NCI-H2107 (cell line): ENCODE measurements at places on chromosomes 7 and 10.

- no peak for DNase-seq
Observed at GRCh38 chr10:117541909-117542705, 439 bp upstream of the EMX2 start.

DNA sequence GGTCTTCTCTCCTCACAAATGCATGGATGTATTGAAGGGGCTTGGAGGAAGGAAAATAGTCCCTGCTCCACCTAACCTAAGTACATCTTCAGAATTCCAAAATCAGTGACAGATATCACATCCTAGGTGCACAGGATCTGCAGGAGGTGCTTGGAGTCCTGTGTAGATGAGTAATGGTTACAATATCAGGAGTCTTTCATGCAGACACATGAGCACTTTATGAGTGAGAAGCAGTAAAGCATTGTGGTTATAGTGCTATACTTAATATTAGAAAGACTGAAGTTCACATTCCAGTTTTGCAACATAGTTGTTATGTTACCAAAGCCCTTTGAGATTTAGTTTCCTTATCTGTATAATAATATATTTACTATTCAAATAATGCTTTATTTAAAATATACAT lies 516.7 kb downstream of the NEBL start:
- DNase-seq: no peak

- DNase-seq: no peak
Observed at GRCh38 chr7:107387128-107387527, 82.7 kb upstream of the GPR22 start.

- no peak for DNase-seq
Observed at GRCh38 chr10:124736491-124737136, 7.6 kb downstream of the FAM53B start.

- no peak for DNase-seq
Observed at GRCh38 chr10:100009283-100009792, 409 bp downstream of the DNMBP start.

- DNase-seq: no peak
Observed at GRCh38 chr7:114722562-114722961, 199.3 kb upstream of the MDFIC start.

GRCh38 chr10:6567203-6567703 lies 12.8 kb downstream of the PRKCQ start:
- no peak for DNase-seq
